CD4-positive, alpha-beta T cell treated with Interleukin-21 for 1 hour (primary cell): ENCODE measurements at places on chromosomes 16 and 17.

DNA sequence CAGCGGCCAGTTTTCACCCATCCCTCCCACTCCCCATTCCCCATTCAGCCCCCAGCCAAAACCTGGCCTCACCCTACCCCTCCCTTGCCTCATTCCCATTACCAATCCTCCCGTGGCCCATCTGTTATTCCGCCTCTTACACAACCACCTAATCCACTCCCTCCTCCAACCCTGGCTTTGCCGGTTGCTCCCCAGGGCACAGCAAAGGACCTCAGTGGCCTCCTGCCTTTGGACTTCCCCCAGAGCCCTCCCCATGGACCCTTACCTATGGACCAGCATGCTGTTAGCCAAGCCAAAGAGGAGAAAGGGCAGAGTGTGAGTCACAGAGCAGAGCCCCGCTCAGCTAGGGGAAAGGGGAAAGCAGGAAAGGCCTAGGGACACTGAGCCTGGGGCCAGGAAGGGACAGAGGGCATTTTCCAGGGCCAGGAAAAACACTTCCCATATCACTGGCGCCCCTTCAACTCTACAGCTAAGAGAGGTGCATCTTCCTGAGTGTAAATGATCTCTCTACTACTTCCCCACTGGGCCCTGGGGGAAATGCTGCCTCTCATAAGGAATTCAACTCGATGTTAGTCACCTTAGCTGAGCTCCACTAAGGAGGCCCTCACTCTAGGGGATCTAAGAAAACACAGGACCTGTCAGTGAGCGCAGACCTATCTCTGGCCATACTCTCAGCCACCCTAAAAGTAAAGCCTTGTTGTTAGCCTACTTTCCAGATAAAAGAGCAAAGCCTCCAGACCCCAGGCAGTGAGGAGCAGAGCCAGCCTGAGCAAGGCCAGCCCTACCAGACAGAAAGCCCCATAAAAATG lies 10.6 kb downstream of the PEMT start:
- no peak for DNase-seq

- DNase-seq: no peak
Observed at GRCh38 chr17:7410634-7411426, 3.2 kb downstream of the NLGN2 start.

DNA sequence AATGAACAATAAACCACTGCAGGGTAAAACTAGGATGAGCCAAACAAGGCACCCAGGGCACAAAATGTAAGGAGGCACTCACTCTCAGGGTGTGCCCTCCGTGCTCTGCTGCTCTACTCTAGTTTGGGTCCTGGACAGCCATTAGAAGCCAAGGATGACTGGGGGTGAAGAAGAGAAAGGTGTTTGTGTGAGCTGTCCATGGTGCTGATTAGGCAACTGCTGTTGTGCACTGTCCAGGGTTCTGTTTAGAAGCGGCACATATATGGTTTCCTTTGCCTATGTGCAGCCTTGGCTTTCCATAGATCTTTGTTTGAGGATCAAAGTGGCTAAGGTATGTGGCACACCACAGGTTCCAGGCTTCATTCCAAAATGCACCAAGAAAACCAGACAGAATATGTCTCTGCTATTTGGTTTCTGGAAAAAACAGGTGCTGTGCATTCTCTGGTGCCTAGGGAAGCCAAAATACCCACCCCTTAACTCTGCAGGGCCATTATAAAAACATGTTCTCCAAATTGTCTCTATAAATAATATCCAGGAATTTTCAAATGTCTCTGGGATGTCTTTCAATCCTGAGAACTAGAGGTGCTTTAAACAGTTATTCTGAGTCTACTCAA lies 123.5 kb downstream of the CBLN1 start:
- no peak for DNase-seq

DNA sequence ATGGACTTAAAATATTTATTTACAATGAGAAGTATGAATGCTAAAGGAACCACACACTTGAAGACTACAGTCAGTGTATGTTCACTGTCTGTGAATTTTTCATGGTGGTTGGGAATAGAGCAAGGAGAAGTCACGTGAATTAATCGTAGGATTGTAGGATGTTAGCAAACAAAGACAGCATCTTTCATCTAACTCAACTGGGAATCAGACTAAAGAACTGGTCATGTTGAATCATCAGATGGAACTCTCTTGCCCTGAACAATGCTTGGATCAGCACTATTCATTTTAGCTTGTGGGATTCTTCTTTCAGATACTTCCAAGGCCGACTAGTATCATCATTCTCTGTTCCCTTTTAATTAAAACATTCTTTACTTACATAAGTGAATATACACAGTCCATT lies 18.1 kb downstream of the KCNJ2 start:
- DNase-seq: no peak
